AG04450 (cell line): ENCODE measurements at places on chromosomes 16 and 17.

DNA sequence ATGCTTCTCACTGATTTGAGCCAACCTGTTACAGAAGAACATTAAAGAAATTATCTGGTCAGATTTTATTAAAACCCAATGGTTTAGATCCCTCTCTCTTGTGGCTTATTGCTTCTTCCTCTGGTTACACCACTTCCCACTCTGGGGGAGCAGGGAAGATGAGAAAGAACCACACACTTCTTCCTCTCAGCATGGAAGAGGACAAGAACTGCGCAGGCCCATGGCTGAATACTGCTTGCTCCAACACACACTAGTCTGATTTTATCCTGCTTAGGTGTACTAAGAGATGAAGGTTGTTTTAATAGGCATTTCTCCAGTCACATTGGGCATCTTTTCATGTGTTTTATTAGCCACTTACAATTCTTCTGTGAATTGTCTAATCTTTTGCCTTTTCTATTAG lies 27.6 kb downstream of the MAP3K3 start:
- no peak for DNase-seq

- DNase-seq, result no peak
Measured at GRCh38 chr16:15913046-15913698, 24.8 kb upstream of the CEP20 start.

- DNase-seq, result no peak
Measured at GRCh38 chr17:78613416-78613815, 36.2 kb upstream of the DNAH17 start.

DNA sequence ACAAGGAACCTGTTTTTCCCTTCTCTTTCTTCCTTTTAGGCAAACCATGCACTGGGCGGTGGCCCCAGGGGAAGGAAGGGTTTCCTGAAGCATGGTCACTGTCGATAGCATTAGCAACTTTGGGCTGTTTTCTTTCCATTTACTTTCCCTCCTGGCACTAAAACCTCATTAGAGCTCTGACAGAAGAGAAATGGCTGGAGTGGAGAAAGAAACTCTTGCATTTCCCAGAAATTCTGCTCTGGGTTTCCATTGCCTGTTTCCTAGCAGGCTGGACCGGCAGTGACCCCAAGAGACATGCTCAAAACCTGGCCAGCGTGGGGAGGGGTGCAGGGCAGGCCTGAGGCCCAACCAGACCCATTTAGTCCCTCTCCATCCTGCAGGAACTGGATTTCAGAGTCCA lies 230.7 kb upstream of the CCL2 start:
- no peak for DNase-seq

- DNase-seq, result no peak
Measured at GRCh38 chr16:83806036-83806435, 1.7 kb upstream of the HSBP1 start.

- DNase-seq, result no peak
Measured at GRCh38 chr16:86122681-86123342, 223.8 kb downstream of the IRF8 start.

- no peak for DNase-seq
Measured at GRCh38 chr17:58039975-58040374, 32.9 kb upstream of the SRSF1 start.

GRCh38 chr17:63140255-63140654 lies 174.2 kb downstream of the TANC2 start:
- DNase-seq, result no peak

- no peak for DNase-seq
Measured at GRCh38 chr17:12118617-12119016, 97.9 kb downstream of the MAP2K4 start.

DNA sequence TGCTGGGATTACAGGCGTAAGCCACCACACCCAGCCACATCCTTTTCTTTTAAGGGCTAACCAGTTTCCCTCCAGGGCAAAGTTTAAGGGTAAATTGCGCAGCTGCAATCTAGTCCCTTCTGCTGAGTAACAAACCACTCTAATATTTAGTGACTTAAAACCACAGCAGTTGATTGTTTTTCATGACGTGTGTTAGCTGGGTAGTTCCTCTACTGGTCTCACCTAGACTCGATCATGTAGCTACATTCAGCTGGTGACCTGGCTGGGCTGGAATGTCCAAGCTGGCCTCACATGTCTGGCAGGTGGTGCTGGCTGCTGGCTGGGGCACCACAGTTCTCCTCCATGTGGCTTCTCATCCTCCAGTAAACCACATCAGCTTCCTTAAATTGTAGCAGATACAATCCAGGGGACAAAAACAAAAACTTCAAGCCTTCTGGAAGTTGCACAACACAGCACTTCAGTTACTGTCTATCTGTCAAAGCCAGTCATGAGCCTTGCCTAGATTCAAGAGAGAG lies 75.5 kb downstream of the GPRC5B start:
- DNase-seq, result no peak
